ENCODE measurements at places on chromosomes 12 and 14.
A peak's percentile ranks its signal among the peaks of the same experiment; 100 is the strongest.

DNA sequence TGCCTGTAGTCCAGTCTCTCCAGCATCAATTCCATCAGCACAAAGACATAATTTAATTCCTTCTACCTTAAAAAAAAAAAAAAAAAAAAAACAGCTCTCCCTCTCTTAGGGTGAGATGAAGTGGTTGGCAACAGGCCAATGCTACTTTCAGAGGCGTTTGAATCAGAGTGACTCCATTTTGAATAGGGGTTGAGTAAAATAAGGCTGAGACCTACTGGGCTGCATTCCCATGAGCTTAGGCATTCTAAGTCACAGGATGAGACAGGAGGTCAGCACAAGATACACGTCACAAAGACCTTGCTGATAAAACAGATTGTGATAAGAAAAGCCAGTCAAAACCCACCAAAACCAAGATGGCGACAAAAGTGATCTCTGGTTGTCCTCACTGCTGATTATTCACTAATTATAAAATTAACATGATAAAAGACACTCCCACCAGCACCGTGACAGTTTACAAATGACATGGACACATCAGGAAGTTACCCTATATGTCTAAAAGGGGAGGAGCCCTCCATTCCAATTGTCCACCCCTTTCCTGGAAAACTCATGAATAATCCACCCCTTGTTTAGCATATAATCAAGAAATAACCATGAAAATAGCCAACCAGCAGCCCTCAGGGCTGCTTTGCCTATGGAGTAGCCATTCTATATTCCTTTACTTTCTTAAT, 6.9 kb upstream of the TCL1B start:
- DNase-seq, result no peak

- DNase-seq, result peak; percentile 67
Observed at GRCh38 chr14:72518809-72519377, 375.0 kb downstream of the DPF3 start.

DNA sequence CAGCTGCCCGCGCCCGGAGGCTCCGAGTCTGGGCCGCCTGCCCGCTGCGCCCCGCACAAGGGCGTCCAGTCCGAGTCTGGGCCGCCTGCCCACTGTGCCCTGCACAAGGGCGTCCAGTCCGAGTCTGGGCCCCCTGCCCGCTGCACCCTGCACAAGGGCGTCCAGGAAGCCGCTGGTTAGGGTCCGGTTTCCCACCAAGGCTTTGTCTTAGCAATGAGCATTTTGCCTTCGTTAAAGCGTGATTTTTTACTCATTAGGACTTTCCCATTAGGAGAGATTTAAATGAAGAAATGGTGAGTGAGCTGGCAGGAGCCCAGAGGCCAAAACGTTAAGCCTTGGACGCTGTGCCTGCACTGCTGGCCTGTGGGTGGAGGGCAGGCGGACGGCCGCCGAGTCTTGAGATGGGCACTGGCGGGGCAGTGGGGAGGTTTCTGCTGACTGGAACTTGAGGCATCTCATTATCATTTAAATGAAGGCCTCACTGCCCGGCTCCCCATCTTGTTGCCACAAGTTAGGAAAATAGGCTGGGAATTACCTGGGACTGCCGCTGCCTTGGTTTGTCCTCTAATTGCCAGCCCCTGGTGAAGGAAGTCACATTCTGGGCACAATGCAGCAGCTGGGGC, 36.0 kb downstream of the FBRSL1 start:
- DNase-seq, result no peak

DNA sequence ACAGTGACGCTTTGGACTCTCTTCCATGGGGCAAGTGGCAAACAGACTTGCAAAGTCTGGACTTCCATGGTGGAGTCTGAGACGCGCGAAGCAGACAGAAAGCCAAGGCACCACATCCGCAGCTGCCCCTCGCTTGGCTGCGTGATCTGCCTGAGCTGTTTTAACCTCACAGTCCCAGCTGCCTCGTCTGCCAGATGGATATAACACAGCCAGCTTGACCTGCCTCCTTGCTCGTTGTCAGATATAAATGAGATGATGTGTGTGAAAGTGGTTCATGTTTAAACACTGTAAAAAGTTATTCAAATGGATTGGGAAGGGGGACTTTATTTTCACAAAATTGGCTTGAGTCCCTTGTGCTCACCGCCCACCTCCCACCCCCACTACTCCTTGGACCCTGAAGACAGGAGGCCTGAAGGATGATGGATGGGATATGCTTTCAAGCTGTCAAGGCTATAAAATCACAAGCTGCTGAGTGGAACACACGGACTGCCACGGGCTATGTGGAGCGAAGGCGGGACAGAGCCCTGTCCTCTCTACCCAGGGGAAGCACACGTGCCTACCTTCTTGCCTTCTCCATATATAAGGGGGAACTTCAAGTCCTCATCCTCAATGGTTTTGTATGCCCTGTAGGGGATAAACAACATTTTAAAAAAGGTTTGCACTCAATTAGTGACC, 226.9 kb downstream of the MON2 start:
- DNase-seq, result no peak

DNA sequence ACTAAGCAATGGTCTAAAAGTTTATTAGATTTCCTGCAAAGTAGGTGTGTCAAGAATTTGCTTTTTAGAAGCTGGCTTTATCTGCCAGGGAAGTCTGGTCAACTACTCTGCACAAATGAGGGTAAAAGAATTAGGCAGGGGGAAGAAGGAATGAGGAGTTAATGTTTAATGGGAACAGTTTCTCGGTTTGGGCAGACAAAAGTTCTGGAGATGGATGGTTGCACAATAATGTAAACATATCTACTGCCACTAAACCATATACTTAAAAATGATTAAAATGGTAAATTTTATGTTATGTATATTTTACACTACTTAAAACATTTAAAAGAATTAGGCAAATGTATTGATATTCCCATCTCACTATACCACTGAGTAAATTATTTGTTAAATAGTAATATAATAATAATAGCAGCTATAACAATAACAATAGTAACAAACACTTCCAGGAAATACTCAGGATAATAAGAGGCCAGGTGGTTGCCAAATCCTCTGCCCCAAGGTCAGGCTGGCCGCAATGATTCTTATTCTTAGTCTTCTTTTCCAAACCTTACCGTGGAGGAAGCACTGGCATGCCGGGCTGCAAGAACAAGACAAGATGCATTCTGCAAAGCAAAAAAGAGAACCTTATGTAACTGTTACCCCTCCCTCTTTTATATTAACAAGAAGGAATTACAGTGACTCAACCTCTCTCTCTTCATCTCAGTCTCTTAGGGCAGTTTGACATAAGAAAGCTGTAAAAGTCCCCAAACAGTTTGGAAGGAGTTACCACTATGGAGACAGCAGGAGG, 13.9 kb downstream of the CS start:
- no peak for DNase-seq

DNA sequence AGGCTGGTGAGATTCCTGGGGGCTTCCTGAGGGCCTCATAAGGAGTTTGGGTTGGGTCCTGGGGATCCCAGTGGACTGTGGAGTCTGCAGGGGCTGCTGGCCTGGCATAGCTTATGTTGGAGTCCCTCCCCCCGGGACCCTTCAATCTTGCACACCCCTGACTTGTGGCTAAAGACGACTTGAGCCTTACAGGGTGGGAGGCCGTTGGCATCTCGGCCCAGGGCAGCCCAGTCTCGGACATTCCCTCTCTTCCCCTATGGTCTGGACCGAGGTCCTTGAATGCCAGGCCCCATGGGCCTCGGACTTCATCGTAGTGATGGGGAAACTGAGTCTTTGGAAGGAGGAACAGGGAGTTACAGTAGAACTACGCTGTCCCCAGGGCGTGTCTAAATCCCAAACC, 12.5 kb downstream of the RTL1 start:
- DNase-seq, result no peak

DNA sequence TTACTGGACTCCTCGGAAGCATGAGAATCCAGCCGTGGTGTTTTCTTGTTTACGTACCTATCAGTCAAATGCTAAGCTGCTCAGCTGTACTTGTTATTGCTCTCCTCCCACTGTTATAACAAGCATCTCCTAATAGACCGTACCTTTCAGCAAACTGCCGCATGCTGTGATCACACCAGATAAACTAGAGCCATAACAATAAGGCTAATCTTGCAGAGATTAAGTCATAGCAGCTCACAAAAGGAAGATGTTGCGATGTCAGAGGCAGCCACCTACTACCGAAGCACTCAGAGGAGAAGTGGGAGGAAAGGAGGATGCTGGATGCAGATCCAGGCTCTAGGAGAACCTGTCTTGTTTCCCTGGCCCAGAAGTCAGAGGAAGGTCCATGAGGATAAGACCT, 196.0 kb downstream of the GALC start:
- DNase-seq, result no peak

GRCh38 chr12:66008985-66009384, 121.6 kb downstream of the LLPH start:
- no peak for DNase-seq

- no peak for DNase-seq
Observed at GRCh38 chr14:54219261-54220070, 177.3 kb upstream of the CDKN3 start.

DNA sequence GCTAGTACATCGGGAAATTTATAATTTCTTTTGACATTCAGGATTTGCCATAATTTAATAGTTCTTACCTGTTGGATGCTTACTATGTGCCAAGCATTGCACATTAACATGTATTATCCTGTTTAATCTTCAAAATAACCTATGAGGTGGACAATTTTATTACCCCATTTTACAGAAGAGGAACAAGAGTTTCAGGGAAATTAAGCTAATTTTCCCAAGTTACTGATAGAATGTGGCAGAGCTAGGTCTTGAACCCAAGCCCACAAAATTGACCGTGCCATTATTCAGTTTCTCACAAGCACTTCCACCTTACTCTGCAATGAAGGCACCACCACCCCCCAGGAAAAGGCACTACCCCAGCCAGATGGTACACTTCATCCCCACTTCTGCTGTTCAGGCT, 161.1 kb upstream of the PLEKHG7 start:
- DNase-seq, result no peak

DNA sequence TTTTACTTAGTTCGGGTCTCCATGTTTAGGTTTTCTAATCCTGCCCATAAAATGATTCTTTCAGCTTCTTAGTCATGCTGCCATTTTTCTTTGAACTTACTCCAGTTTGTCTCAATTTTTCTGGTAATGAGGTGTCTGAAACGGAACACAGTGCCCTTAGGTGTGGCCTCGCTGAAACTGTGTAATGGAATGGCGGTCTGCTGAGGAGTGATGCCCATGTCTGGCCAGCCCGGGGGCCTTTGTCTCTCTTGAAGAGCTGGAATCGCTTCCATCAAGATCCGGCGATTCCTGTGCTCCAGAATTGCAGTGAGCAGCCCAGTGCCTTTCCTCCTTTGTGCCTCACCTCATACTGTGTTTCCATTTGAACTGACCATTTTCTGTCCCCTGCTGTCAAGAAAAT, 112.5 kb downstream of the FBXL14 start:
- no peak for DNase-seq

DNA sequence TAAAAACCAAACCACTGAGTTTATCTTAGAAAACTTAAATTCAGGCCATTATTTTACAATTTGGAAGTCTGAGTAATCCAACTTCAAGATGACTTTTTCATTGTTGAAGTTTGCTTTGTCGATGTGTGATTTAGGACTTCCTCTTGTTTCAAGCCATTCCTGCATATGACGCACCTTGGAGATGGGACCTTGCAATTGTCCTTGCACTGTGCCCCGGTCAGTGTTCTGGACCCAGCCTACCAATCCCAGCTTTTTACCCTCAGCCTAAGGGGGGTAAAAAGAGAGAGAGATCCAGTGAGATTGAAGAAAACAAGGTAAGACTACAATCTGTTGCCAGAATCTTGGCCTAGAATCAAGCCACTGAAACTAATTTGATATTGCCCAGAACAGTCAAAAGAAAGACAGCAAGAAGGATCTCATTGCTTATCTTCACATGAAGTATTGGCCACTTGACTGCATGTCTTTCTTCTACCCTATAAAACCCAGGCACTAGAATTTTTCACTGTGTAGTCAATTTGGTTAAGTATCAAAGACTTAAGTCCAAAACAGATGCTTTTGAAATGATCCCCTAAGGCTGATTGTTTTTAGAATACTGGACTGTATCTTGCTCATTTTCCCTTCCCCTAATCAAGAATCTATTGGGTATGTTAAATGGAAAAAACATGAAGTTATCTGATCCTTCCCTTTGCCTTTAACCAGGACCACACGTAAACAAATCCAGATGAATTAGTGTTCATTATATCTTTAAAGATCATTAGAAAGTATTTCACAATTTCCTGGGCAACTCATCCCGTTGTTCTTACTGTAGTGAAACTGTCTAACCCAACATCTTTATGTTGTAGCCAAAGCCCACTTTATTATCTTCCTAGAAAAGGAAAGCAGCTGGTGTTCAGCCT, 2.4 kb upstream of the MLH3 start:
- no peak for DNase-seq

DNA sequence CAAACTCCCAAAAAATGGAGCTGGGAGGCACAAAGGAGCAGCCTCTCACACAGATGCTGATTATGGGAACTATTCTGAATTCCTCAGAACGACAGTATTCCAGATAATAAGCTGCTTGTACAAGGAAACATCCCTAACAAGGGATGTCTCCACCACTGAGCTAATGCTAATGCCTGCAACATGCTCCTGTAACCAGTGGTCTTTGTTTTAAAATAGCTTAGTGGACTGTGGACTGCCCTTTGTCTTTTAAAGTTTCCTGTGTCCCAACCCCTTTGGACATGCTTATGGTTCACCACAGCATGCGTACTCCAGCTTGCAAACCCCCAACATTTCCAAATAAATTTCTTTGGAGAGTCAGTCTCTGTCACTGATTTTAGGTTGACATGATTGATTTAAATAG, 16.4 kb upstream of the PITPNM2 start:
- DNase-seq, result no peak

GRCh38 chr12:111927346-111927745, 85.3 kb downstream of the MAPKAPK5 start:
- DNase-seq, result no peak

GRCh38 chr12:68792952-68793351, 15.0 kb upstream of the MDM2 start:
- DNase-seq, result no peak

DNA sequence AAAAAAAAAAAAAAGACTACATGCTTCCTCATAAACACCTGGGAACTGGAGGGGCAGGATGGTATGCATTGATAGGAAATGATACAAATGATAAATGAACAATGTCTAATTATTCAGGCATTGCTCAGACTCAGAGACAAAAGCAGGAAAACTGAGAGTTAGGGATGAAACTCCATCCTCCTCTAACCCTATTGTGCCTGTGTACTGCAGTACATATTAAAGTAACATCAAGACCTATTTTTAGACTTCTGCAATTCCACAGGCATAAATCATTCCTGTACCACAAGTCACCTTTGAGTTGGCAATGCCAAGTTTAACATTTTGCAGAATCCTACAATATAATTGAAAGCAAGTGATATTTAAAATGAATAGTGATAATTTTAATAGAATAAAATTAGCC, 156.5 kb upstream of the USP15 start:
- no peak for DNase-seq

DNA sequence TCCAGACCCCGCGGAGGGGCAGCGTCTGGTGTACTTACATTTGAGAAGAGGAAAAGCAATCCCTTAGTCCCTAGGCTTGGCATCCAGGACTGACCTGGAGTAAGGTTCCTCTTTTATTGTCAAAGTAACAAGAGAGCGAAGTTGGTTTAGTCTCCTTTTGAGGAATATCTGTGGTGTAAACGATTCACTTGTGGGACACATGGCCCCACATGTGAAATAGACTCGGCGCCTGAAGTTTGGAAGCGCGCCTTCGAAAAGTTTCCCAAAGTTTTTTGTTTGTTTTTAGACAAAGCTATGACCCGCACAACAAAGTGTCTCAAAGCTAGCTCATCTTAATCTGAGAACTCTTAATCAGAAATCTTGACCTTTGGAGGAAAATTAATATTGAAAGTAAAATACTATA, 744 bp downstream of the STYX start:
- DNase-seq, result no peak

All from natural killer cell treated with Interleukin-12 subunit alpha and Interleukin-12 subunit beta and Interleukin-15 and Interleukin-18, amount 100 ng/mL, for 72 hours (primary cell).